ENCODE measurements at places on chromosomes 13 and 19.

GRCh38 chr13:32115066-32115465 lies 83.5 kb downstream of the FRY start:
- DNase-seq, result no peak

- no peak for DNase-seq
Observed at GRCh38 chr13:111363121-111363520, 42.7 kb downstream of the TEX29 start.

DNA sequence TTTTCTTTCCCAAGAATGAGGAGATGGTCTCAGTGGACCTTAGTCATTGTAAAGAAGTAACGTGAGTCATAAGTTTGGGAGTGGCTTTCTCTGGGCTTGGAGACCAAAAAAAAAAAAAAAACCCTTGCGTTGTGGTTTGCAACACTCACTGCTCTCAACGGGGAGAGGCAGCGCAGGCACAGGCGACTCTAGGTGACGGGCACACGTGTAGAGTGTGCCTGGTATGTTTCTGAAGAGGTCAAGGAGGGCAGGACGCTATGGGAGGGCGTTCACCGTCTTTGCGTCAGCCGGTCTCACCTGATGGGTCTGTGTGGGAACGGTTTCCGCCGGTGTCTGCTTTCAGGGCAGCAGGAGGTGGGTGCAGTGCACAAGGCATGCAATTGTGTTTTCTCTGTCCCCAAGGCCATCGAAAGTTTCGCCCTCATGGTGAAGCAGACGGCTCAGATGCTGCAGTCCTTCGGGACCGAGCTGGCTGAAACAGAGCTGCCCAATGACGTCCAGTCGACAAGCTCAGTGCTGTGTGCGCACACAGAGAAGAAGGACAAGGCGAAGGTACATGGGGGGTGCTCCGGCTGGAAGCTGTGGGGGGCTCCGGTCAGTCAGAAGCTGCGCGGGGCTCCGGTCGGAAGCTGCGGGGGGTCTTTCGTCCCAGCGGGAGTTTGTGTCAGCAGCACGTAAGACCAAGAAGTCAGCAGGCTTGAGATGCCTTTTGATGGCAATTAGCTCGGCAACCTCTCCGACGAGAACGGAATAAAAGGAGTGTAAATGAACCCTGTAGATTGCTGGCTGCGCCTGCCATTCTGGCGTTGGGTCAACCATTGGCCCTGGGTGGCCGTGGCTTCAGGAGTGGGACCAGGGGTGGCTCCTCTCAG lies 40.8 kb upstream of the F7 start:
- DNase-seq, result peak; percentile 60

GRCh38 chr19:36008336-36008978 lies at the start of gene SYNE4:
Gene SYNE4 (minus strand): TSS chr19:36008813. CDS start chr19:36008681, 132 bp downstream.
- DNase-seq, result no peak

- peak; percentile 33 for DNase-seq
Observed at GRCh38 chr19:5536337-5536894, 31.3 kb downstream of the TINCR start.

- no peak for DNase-seq
Observed at GRCh38 chr19:19388568-19389555, 16.6 kb upstream of the GATAD2A start.

DNA sequence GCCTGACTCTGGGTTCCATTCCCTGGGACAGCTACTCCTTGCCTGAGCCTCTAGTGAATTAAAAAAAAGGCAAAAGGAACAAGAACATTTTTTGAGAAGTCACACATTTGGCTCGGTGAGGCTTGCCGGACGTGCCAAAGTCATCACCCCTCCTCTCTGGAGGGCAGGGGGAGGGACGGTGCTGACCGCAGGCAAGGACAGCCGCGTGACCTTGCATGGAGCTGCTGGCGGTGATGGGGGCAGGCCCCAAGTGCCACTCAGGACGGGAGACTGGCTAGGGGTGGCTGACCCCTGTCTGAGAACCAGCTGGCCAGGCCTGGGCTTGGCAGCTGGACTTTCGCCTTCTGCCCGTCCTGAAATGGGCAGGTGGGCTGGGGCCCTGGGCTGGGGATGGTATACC lies 26.4 kb downstream of the MAP2K2 start:
- DNase-seq, result no peak

DNA sequence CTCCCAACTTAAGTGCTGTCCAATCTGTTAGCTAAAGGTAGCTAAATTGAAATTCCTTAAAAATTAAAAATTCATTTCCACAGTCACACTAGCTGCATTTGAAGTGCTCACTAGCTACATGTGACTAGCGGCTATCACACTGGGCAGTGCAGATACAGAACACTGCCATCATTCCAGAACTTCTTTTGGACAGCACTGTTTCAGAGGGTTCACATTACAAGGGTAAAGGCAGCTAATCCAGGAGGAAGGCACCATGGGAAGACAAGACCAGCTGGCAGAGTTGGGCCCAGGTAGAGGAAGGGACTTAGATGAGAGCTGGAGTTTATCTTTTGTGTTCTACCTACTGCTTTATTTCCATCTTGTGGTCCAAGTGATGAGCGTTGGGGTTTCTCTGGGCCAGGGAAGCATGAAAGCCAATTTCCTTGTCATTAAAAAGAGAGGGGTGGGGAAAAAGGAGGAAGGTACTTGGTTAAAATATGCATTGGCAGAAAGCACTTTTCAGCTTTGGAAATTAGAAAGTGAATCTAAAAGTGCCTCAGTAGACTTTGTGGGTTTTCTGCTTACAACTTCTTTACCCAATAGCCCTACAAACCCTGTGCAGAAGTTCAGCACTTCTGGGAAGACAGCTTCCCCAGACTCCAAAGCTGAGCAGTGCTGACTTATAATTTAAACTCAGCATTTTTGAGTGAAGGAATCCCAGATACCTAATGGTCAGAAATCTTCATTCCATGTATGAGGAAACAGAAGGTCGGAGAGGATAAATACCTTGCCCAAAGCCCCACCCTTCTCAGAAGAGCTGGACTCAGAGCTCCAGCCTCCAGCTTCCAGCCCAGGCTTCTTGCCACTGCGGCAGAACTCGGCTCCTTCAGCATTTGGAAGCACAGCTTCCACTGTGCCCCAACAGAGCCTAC lies 49.5 kb downstream of the ATP7B start:
- DNase-seq, result no peak

DNA sequence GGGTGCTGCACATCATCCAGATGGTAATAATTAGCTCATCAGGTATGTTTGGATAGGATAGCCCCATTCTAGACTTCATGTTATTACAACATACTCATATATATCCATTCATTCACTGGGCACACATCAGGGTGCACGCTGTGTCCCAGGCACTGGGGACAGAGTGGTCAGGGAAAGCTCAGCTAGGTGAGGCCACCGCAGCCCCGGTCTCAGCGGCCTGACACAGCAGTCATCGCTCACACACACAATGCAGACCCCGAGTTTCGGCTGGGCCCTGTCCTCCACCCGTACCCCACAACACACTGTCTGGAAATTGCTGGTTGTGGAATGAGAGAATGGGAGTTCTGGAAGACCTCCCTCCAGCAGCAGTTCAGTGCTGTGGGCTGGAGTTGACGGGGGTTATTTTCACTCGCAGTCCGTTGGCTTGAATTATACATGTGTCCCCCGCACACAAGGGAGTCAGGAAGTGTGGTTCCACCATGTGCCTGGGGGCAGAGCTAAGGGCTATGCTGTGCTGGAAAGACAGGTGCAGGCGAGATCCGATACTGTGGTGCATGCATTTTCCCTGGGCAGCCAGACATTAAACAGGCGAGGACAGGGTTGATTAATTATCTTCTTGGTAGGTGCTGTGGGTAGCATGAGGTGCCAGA lies 257.6 kb downstream of the TEX29 start:
- DNase-seq, result no peak

- no peak for DNase-seq
Observed at GRCh38 chr19:35117799-35118198, 2.2 kb downstream of the FXYD3 start.

DNA sequence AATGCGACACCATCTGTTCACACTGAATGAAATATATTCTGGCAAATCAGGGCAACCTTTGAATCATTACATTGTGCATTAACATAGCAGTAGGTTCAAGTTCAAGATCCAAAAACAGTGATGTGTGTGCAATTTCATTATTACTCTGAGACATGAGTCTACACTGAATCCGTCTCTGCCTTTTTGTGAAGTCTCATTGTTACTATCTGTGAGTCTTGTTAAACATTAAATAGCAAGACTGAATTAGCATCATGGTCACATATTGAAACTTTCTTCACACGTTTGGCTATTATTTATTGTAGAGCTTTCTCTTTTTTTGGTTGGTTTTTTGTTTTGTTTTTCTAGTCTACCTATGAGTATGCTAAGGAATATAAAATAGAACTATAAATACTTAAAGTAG lies 117.1 kb upstream of the SLITRK5 start:
- DNase-seq, result no peak

DNA sequence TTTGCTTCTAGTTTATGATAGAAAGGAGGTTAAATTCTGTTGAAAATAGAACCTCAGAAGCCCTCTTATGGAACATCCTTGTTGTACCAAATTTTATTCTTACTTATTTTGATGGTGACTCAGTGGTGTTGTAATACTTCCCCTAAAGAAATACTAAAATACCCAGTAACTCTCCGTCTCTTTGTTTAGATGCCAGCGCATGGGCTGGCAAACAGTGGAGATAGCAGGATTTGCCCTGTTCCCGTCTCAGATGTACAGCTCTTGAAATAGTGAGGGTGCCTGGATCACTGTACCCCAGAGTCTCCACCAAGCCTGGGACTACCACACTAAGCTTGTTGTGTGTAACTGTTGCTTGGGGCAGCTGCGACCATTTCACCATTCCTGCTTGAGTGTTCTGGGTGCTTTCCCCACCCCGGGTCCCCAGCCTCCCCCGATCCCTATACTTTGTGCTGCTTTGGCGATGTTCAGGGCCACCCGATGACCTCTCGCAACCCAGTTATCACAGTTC lies 67.0 kb upstream of the TEX29 start:
- peak; percentile 30 for DNase-seq

DNA sequence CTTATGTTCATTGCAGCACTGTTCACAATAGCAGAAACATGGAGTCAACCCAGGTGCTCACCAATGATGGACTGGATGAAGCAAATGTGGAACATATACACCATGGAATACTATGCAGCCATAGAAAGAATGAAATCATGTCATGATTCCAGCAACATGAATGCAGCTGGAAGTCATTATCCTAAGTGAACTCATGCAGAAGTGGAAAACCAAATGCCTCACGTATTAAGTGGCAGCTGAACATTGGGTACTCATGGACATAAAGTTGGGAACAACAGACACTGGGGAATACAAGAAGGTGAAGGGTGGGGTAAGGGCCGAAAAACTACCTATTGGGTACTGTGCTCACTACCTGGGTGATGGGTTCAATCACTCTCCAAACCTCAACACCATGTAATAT lies 915.9 kb downstream of the UQCRFS1 start:
- no peak for DNase-seq

DNA sequence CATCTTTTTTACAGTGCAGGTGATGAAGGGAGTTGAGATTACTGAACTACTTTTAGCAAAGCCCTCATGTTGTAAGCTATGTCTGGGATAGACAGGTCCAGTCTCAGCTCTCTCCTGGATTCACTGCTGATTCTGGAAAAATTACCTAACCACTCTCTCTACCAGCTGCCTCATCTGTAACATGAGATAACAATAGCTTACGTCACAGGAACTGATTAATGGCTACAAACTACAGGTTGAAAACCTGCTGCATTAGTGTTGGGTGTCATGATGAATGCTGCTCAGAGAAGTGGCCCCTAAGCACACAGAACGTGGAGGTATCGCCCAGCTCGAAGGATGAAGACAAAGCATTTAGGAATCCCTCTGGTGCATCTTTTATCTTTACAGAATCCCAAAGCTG lies 277.8 kb downstream of the ABCC4 start:
- DNase-seq, result peak; percentile 26

GRCh38 chr13:111668451-111668850 lies 348.0 kb downstream of the TEX29 start:
- no peak for DNase-seq

- no peak for DNase-seq
Observed at GRCh38 chr19:14405380-14405757, 13.8 kb downstream of the DDX39A start.

GRCh38 chr13:42720113-42720857 lies 61.1 kb upstream of the FAM216B start:
- DNase-seq, result peak; percentile 99

- peak; percentile 94 for DNase-seq
Observed at GRCh38 chr19:46856062-46857022, 4.5 kb upstream of the ARHGAP35 start.

DNA sequence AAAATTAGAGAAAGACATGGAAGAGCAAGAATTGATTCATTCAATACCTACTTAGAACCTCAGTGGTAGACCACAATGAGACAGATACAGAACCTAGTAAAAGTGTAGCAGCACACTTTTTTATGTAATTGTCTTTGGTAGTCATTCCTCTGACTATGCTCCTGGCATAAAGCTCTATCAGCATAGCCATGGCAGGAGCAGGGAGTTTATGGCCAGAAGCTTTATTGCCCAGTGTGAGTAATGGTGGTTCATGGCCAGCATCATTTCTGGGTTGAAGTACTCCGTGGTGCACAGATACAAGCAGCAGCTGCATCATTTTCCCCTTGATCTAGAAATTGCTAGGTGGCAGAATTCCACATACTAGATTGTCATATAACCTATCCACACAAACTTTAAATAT lies 352.6 kb downstream of the TBC1D4 start:
- no peak for DNase-seq

GRCh38 chr19:19997656-19998268 lies 41.5 kb downstream of the ZNF682 start:
- DNase-seq, result no peak

DNA sequence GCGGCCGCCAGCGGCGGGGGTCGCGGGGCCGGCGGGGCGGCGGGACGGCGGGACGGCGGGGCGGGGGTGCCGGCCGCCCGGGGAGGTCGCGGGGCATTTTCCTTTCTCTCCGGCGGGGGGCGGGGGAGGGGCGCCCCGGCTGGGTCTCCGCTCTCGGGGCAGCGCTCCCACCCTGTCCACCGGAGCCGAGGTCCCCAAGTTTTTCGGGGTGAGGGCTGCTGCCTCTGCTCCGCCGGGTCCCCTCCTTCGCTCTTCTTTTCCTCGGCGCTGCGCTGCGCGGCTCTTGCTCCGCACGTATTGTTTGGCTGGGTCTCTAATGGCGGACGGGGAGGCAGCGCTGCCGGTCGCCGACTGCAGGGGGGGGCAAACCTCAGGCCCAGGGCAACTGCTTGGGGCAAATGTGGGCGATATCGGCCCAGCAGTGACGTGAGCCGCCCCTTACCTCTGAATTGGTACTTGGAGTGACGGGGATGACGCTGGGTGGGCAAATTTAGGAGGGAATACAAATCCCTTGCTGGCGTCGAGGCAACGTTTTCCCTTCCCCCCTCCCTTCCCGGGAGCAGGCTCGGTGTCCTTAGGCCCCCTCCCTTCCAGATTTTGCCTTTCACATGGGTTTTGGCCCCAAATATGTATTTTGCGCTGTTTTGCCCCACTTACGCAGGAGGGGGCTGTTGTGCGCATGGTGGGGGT lies 759 bp downstream of the ZMYM2 start:
- peak; percentile 39 for DNase-seq

All from IMR-90 (cell line).